ENCODE measurements at places on chromosomes 13 and 19. TPM values are rescaled to one million over a fixed set of nuclear protein-coding genes. Genes with fewer than 3 reads are reported as not detected.

The CAPNS1 gene
- 314 TPM for total RNA-seq

The NLRP11 gene
- 0.05 TPM for total RNA-seq

The VAV1 gene
- total RNA-seq, result not detected

The CDX2 gene
- not detected for total RNA-seq

The ZNF296 gene
- total RNA-seq, result 0.51 TPM

The IZUMO2 gene
- not detected for total RNA-seq

The KPNA3 gene
- 39.7 TPM for total RNA-seq

The CCL25 gene
- not detected for total RNA-seq

The TLE2 gene
- total RNA-seq, result 25.7 TPM

The CPB2 gene
- total RNA-seq, result not detected

The ZSCAN5B gene
- total RNA-seq, result not detected

The C3 gene
- total RNA-seq, result 5.4 TPM

The OR10H1 gene
- total RNA-seq, result not detected

The LGALS14 gene
- total RNA-seq, result not detected

The ZNF93 gene
- total RNA-seq, result 6.0 TPM

The KLC3 gene
- total RNA-seq, result 0.17 TPM

The C1QTNF9 gene
- total RNA-seq, result not detected

The ZNF587B gene
- 27.2 TPM for total RNA-seq

Measured in dermis blood vessel endothelial cell (primary cell).